ENCODE measurements at places on chromosomes 2 and 18. TPM values are rescaled to one million over a fixed set of nuclear protein-coding genes. Genes with fewer than 3 reads are reported as not detected.

GAL3ST2 gene
- total RNA-seq = 0.43 TPM

MC2R gene
- not detected for total RNA-seq

SLC8A1 gene
- total RNA-seq = 98.9 TPM

CNDP1 gene
- total RNA-seq = not detected

NR4A2 gene
- not detected for total RNA-seq

AQP12A gene
- not detected for total RNA-seq

KLHL41 gene
- 0.43 TPM for total RNA-seq

DNA sequence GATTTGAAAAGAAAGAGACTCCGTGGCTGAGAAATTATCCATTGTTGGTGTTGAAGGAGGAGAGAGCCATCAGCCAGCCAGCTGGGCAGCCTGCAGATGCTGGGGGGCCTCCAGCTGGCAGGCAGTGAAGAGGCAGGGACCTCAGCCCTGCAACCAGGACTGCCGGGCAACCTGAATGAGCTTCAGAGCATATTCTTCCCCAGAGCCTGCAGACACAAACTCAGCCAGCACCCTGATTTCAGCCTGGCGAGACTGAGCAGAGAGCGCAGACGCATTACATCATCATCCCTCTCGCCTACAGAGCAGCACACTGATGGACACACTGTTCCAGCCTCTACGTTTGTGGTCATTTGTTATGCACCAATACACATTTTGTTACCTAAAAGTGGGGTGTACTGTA lies 150.7 kb upstream of the RAB6C start:
- no peak for DNase-seq

DNA sequence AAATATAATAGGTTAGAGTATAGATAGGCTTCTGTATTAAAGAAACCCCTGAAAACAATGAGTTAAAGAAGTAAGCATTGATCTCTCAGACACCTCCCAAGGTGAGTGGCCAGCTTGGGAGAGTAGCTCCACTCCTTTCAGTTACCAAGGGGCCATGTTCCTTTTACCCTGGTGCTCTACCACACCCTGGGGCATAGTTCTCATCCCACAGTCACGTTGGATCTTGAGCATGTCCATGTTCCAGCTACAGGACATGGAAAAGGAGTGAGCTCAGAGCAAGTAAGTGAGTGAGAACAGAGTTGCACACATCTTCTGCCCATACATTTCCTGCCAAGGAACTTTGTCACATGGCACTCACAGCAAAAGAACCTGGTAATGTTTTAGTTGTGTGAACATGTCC lies 325.9 kb upstream of the SLC39A10 start:
- DNase-seq = no peak

GRCh38 chr18:52652391-52652790 lies 312.4 kb downstream of the DCC start:
- DNase-seq = no peak

GRCh38 chr2:195408196-195408595 lies 248.8 kb upstream of the SLC39A10 start:
- DNase-seq = no peak

GRCh38 chr2:2667690-2668089 lies 336.6 kb upstream of the MYT1L start:
- DNase-seq = no peak

DNA sequence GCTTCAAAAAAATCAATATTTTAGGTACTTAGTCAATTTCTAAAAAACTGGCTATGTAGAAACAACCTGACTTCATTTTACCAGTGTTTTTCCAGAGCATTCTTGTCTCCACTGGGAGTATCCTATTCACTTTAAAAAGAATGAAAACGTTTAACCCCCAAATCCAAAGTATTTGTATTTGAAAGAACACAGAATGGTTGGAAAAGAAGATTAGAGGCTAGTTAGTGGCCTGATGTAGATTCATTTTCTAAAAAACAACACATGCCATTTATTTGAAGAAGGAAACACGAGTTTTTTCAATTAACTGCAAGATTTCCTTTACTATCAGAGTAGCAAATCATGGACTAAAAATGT lies 74.6 kb downstream of the PLEKHM3 start:
- DNase-seq = no peak

DNA sequence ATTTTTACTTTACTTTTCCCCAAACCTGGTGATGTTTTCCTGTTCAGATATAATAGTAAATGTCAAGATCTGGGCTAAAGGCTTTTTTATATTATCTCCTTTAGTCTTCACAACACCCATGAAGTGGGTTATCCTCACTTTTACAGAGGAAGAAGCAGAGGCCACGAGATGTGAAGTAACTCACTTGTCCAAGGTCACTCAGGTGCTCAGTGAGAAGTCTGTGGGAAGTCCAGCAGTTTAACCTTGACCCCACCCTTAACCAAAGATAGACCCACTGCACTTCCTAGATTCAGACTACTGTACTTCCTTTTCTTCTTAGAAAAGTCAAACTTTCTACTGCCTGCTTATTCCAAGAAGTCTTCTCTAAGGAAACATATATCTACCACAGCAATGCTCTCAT lies 56.3 kb upstream of the STAT1 start:
- no peak for DNase-seq

- peak; percentile 42 for DNase-seq
These were observed 256.7 kb upstream of the FN1 start for GRCh38 chr2:215692387-215693079.

GRCh38 chr2:96116879-96117533 lies 635 bp upstream of the ADRA2B start:
- DNase-seq = peak; percentile 12

DNA sequence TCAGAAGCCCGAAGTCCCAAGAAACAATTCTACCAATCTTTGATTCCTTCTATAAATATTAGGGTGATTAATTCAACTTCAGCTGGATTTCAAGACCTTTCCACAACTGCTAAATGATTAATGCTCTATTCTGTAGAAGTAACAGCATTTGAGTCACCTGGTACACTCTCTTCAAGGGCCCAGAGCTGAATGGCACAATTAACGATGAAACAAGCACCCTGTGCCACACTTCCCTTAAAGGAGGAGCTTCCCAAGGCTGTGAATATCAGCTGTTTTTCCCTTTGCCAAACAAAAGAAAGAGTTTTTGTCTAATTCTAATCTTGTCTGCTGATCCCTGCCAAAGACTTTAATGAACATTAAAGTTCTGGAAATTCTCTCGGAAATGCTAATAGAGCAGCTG lies 56.0 kb downstream of the BOD1L2 start:
- no peak for DNase-seq

- DNase-seq = peak; percentile 82
These were observed 61.6 kb downstream of the SCN9A start for GRCh38 chr2:166314022-166314759.

GRCh38 chr2:137944714-137945113 lies 19.6 kb upstream of the HNMT start:
- no peak for DNase-seq

DNA sequence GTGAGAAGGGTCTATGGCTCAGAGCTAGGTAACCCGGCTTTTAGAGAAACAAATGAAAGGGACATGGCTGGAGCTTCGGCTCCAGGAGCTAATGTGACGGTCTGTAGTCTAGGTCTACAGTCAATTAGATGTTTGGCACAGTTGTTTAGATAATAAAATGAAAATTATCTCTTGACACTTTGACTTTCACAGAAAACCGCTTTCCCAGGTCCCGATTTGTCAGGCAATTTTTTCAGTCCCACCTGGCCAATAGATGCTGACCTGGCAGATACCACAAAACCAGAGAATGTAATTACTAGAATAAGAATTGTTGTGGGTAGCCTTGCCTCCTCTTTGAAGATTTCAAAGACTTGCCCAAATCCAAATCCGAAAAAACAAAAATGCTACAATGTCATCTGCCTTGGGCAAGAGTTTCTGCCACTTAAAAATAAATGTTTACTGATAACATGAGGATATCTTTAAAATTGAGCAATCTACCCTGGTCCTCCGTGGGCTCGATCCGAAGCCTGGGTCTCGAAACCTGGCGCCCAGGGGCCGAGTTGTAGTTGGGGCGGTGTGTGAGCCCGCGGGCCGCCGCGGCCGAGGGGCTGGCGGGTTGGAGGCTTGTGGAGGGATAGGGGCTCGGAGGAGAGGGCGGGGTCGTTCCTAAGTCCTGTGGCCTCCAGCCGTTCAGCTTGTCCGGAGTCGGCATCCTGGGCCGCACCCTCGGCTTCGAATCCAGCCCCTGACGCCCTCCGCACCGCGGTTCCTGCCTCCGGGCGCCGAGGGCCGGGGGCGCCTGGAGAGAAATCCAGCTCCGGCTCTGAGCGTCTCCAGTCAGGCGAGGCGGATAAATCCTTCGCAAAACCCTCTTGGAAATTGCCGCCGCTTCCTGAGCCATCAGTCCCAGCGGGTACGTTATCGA lies 2.3 kb downstream of the EMX1 start:
- no peak for DNase-seq

DNA sequence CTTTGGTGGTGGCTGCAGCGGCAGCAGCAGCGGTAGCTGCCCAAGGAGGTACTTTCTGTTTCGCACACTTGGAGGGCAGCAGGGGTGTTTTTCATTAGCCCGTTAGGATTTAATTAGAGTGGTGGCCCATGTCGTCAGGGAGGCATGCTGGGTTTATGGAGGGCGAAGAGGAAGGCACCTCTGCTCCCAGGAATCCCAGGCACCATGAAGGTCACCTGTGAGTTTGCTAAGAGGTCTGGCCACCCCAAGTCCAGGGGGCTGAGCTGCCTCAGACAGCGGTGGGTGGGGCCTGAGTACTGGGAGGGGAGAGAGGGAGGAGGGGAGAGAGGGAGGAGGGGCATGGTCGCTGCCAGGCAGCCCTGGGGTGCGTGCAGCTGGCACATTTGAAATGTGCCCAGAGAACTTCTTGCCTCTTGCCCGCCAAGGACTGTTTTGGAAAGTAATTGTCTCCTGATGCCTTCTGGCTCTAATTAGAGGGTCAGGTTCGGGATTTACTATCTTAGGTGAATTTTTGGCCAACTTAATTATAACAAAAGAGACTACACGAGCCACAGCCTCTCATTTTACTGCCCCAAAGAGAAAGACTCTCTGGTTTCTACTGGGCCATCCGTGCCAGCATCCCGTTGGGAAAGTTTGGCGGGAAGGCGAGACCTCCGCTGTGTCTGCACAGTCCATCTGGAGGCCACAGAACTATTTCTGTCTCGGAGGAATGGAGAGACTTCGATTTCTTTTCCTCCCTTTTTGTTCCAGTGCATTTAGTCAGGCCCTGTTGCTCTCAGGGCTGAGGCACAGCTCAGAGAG lies 62.0 kb downstream of the GLI2 start:
- DNase-seq = no peak

DNA sequence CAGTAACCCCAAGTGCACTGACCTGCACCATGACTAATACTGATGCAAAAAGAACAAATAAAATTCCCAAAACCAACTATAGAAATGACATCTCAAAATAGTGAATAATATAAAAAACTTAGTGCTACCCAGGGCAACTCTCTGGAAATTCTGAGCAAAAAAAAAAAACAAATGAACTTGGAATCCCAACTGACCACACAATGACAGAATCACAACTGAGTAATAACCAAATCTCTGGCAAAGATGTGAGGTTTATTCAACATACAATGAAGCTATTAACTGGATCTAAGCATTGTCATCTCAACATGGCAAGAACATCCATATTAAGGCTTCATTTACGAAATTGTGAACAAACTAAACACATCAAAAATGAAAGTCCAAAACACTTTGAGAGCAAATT lies 22.7 kb downstream of the EXOC6B start:
- no peak for DNase-seq

- no peak for DNase-seq
These were observed 54.9 kb downstream of the THUMPD2 start for GRCh38 chr2:39723946-39724827.

- DNase-seq = peak; percentile 71
These were observed 101.3 kb downstream of the PID1 start for GRCh38 chr2:229169751-229170150.

DNA sequence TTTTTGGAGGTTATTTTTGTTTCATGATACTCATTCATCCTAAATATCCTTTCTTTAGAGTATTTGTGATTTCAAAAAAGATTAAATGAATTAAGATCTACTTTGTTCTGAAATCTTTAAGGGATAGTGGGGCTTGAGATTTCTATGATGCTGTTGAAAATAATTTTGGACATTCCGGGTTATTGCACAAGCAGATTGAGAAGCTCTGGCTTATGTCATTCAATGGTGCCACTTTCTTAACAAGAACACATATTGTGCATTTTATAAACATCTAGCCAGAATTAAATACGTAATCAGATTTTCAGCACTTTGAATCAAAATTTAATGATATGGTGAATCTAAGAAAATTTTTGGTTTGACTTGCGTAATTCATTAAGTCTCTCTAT lies 207.7 kb upstream of the COL3A1 start:
- DNase-seq = peak; percentile 13

DNA sequence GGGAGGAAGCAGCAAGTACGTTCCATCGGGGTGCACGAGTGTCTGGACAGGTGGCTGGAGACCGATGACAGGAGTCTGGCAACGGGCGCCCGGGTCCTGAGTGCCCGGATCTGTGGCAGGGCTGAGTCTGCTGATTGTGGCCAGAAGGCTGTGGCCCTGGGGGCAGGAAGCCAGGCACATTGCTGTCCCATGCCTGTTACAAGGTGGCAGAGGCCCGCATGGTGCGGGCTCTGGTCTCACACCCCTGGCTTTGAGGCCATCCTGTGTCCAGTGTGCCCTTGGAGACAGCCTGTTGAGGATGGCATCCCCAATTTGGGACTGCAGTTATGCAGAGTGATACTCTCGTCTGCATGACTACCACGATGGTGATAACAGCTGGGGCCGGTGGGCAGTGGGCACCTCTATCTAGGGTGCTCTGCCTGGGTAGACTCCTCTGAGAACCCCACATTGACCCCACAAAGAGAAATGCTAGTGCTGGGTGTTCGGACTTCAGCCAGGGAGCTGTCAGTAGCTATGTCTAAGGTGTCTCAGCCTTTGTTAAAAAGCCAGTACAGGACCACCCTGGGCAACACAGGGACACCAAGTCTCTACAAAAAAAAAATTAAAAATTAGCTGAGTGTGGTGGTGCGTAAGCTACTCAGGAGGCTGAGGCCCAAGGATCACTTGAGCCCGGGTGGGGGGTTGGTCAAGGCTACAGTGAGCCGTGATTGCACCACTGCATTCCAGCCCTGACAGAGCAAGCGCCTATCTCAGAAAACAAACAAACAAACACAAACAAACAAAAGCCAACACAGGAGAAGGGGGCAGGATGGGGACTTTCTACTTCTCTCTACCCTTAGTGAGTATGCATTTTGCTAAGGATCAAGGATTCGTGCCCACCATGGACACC lies 88.3 kb downstream of the RHOB start:
- no peak for DNase-seq

- DNase-seq = peak; percentile 29
These were observed 540.1 kb downstream of the NRXN1 start for GRCh38 chr2:50491541-50492476.

GRCh38 chr2:100423631-100424030 lies 6.2 kb upstream of the CHST10 start:
- no peak for DNase-seq

- no peak for DNase-seq
These were observed 431.3 kb upstream of the SPRED2 start for GRCh38 chr2:65863713-65864112.

GRCh38 chr18:45654677-45655076 lies 39.4 kb downstream of the SLC14A2 start:
- no peak for DNase-seq
